Activated T-helper 1 cell treated with anti-CD3 and anti-CD28 coated beads, Interleukin-2, amount 50 U/mL, for 16 hours (primary cell): ENCODE measurements at places on chromosomes 12 and 14.

DNA sequence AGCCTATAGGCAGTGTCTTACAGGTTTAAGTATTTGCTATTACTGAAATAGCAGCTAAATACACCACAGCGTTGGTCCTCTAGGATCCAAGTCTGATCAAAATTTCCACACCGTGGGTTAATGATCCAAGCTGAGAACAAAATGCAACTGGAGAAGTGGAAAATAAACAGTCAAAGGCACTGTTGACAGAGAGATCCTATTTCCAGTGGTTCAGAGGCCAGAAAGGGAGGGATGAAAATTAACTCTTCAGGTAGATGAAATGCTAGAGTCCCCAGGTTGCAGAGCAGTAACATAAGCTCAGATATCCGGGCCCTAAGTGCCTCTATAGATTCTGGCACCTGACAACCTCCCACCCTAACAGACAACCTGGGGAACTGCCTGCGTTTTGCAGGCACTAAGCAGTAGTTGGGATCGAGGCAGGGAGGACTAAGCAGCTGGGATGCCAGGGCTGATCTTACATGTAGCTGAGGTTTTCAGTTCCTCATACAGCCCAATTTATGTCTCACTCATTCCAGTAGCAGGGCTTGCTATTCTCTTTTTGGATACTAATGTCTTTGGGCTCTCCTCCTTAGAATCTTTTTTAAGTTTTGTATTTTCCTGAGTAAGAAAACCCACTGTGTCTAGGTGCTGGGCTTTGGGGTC lies 42.7 kb upstream of the CRACR2A start:
- DNase-seq: no peak

GRCh38 chr14:48275301-48275700 lies 599.9 kb upstream of the MDGA2 start:
- no peak for DNase-seq

DNA sequence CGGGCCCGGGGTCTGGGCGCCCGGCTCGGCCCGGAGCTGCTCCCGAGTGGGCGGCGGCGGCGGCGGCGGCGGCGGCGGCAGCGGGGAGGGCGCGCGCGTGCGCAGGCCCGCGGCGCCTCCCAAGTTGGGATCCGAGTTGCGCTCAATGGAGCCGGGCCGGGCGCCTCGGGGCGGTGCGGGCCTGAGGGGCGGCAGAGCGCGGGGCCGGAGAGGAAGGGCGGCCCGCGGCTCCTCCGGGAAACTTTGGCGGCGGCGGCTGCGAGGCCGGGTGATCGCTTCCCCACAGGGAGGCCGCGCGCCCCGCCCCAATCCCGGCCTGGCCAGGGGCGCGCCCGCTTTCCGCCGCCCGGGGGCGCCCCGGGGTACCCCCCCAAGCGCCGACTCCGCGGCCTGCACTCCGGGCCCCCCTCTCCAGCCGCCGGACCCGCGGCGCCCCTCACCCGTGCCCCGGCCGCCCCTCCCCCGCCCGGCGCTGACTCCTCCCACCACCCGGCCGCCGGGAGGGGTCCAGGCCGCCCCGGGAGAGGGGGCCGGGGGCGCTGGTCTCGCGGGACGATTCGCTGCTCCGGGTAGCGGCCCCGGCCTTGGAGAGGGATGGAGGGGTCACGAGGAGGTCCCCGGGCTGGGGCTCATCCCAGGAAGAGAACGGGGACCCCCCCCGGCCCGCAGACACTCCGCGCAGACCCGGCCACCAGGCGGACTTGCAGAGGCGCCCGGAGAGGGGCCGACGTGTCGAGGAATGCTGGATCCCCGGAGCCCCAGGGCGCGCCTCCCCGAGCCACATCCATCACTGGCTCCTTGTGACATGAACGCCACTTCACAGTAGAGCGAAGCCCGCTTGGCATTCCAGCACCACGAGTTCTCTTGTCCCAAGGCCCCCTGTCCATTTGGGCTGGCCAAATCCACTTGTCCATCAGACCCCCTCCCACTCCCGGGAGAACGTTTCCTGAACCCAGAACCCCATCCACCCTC lies at the start of gene RILPL1:
Gene RILPL1 (minus strand): TSS at position 48 of the 972 bp plus-strand sequence. CDS start 237 bp downstream, outside the sequence.
- DNase-seq: no peak

- peak; percentile 44 for DNase-seq
These were observed at the start of gene NELL2 for GRCh38 chr12:44875954-44876543. NELL2 (minus strand) TSS chr12:44876315; CDS start chr12:44875869, 446 bp downstream.

DNA sequence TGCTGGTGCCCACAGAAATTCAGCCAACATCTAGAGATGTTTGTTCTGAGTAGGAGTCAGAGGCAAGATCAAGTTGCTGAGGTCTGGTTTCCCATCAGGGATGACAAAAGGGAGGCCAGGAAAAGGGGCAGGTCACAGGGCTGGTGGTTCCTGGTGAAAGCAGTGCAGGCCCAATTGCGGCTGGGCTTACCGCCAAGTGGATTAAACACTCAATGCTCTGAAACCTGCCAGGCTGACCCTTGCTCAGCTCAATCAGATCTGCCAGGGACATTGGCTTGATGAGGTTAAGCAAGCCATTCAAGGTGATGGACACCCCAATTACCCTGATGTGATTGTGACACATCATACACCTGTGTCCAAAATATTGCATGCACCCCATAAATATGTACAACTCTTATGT lies 5.5 kb upstream of the OAS1 start:
- DNase-seq: no peak

- no peak for DNase-seq
These were observed 521.3 kb upstream of the TMEM132C start for GRCh38 chr12:127745469-127746212.

GRCh38 chr12:54917001-54917488 lies 62.7 kb downstream of the MUCL1 start:
- DNase-seq: no peak

- no peak for DNase-seq
These were observed 456.7 kb upstream of the SEL1L start for GRCh38 chr14:81990312-81990761.

DNA sequence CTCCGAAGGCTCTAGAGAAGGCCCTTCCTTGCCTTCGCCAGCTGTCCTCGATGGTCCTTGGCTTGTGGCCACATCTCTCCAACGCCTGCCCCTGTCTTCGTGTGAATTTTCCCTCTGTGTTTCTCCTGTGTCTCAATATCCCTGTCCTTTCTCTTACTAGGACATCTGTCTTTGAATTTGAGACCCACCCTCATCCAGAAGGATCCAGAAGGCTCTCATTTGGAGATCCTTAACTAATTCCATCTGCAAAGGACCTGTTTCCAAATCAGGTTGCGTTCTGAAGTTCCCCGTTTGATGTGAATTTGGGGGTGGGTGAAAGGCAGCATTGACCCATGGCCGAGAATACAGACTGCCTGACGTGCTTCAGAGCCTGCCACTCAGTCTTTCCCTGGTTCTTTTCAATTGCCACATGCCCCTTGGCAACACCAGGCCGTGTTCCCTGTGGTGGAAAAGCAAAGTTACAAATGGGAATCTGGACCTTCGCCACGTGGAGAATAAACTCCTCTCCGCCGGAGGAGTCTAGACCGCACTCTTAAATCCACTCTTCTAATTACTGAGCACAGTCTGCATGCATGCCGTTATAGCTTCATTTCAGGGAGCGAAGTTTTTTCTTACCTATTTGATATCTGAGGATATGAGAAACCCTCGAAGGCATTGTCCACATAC lies 158.8 kb downstream of the TMEM132C start:
- no peak for DNase-seq

- no peak for DNase-seq
These were observed 101.6 kb downstream of the TSPAN9 start for GRCh38 chr12:3178671-3179313.

- DNase-seq: no peak
These were observed 39.3 kb downstream of the FIGNL2 start for GRCh38 chr12:51809193-51809592.
